ENCODE measurements at places on chromosomes 7 and 10.
A peak's percentile ranks its signal among the peaks of the same experiment; 100 is the strongest.

DNA sequence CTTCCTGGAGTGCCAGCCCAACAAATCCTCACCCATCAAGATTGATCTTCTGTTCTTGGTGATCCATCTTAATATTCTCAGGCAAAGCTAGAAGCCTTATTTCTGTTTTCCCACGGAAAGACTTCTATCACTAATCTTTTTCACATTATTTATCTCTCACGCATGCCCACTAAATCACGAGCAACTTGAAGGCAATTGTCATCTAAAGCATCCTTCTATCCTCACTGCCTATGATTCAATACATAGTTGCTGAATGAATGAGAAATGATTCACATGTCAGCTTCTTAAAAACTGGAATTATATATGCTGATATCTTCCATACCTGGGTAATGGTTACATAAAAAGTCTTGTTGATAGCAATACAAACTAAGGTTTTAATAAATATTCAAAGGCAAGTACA, 12.6 kb upstream of the COL1A2 start:
- no peak for DNase-seq

- DNase-seq = peak; percentile 79
These were observed 1.7 kb upstream of the CXCL12 start for GRCh38 chr10:44386546-44387052.

DNA sequence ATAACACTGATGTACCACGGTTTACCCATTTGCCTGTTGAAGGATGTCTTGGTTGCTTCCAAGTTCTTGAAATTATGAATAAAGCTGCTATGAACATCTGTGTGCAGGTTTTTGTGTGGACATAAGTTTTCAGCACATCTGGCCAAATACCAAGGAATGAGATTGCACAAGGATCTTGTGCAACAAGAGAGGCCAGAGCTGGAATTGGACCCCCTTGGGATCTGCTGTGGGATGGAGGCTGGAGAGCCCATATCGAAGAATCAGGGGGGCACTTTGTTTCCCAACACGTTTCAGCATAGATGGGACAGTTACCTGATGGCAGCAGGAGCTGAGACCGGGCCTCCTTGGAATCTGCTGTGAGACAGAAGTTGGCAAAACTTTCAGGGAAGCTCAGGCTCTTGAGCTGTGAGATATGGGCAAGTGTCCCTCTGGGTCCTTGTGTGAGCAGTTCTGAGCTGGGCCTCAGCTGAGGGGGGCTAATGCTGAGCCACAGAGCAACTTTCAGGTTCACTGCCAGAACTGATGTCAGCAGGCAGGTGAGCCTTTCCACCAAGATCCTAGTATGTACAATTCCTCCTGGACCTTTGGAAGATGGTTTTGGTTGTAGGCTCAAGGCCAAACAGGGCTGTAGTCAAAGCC, 115.2 kb upstream of the RAB18 start:
- DNase-seq = no peak

GRCh38 chr10:126729314-126729870, 58.9 kb upstream of the C10orf90 start:
- no peak for DNase-seq

DNA sequence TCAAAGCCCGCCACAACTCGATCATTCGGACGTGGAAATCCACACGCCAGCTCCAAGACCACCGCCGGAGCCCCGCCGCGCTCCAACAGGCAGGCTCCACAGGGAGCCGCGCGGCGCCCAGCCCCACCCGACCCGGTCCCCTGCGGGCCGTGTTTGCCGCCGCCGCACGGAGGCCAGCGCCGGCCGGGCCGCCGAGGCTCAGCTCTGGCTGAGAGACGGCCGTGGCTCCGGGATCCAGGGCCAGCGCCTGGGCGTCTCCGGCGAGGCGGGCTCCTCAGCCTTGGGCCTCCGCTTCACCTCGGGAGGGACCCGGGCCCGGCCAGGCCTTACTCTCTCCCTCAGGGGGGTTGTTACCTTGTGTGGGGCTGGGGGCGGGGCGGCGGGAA, 333 bp downstream of the SMNDC1 start:
- DNase-seq = no peak

GRCh38 chr7:100087055-100087750, 1.6 kb upstream of the COPS6 start:
- no peak for DNase-seq

- no peak for DNase-seq
These were observed 311.2 kb upstream of the PHF14 start for GRCh38 chr7:10662491-10662890.

GRCh38 chr7:84060000-84060399, 134.6 kb downstream of the SEMA3A start:
- no peak for DNase-seq

DNA sequence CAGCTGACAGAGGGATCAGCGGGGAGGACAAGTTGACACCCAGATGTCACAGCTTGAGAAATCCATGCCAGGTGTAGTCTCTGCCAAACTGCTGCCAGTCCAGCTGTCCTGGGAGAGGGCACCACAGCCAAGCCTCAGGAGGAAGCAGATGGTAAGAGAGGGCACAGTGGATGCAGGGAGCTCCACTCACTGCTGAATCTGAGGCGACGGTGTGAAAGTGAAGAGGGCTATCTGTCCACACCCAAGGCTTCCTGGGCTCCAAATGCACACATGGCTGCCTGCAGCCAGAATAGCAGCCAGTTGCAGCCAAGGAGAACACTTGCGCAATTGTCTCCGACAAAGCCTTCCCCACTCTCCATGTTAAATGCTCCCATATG, 502.4 kb downstream of the GRID1 start:
- peak; percentile 63 for DNase-seq

DNA sequence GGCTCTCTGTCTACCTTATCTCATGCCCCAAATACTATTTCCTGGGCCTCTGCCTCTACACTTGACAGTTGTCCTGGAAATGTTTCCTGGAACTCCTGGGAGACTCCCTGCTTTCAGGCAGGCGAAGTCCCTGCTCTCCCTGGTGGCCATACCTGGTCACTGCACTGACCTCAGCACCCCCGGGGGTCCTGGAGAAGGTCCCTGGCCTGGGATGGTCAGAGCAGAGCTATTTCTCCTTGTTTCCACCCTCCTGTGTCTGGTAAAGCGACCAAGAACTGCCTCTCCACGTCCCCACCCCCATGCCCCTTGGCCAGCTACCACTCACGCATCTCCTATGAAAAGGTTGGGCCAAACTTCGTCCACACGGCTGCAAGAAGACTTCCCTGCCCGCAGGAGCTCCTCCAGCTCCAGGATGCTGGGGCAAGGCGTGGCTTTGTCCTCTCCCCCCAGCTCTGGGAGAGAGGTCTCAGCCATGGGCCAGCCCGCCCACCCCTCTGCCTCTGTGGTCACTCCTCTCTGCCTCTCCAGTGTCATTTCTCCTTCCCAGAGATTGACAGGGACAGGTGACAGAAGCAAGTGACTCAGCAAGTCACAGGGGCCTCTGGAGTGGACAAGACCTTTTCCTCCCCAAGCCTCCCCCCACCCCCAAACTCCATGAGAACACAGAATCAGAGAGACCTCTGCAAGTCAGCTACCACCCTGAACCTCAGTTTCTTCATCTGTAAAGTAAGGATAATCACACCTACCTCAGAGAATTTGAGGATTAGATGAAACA, 2.6 kb upstream of the SAMD8 start:
- DNase-seq = no peak

GRCh38 chr7:27315066-27315465, 72.5 kb downstream of the EVX1 start:
- DNase-seq = no peak

DNA sequence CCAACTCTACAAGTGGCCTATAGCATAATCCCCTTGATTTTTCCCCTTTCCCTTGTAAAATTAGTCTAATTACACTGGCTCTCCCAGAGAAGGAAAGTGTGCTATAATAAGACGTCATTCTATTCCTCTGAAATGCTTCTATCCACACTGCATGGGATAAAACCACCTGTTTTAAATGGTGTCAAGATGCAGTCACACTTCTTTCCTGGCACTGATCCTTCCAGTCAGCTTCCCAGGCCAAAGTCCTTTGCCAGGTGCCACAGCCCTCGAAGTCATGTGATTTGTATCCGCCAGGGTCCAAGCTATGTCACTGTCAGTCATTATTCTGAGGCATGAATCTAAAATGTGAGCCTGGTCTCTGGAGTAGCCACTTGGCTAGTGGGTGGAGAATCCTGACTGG, 169.0 kb upstream of the KIAA1217 start:
- no peak for DNase-seq

DNA sequence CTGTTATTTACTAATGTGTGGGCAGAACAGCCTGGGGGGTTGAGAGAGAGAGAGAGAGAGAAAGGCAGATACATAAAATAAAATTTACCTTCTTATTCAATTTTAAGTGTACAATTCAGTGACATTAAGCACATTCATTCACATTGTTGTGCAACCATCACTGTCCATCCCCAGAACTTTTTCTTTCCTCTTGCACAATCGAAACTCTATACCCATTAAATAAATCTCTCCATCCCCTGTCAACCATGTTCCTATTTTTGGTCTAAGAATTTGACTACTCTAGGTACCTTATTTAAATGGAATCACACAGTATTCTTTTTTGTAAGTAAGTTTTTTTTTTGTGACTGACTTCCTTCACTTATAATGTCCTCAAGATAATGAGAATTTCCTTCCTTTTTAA, 181.6 kb downstream of the SND1 start:
- DNase-seq = no peak
